ENCODE measurements at places on chromosomes 11 and 22.

GRCh38 chr11:74322667-74323066, 11.2 kb upstream of the P4HA3 start:
- no peak for DNase-seq

GRCh38 chr11:62552485-62553079, 6.0 kb upstream of the AHNAK start:
- no peak for DNase-seq

DNA sequence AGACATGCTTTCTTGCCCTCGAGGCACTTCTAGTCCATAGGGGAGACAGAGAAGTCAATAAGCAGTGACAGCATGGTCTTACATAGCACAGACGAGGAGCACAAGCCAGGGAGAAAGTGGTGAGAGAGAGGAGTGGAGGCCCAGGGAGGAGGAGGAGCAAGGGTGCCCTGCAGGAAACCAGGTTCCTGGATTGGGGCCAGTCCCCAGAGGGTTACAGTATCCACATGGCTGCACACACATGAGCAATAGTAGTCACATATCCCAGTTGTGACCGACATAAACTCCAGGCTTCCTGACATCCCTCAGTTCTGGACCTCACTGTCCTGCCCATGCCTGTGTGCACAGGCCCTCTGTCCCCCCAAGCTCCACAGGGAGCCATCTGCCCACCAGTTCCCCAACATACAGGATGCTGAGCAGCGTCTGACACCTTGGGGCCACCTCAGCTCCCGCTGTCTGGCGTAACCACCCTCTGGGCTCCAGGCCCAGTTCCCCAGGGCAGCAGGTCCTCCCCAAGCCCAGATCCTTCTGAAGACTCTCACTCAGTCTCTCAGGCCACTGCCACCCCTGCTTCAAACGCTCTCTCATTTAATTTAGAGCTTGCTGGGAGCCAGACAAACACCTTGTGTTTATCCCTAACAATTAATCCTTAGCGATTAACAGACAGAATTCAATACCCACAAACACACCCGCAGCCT, 53.7 kb downstream of the DSCAML1 start:
- no peak for DNase-seq

DNA sequence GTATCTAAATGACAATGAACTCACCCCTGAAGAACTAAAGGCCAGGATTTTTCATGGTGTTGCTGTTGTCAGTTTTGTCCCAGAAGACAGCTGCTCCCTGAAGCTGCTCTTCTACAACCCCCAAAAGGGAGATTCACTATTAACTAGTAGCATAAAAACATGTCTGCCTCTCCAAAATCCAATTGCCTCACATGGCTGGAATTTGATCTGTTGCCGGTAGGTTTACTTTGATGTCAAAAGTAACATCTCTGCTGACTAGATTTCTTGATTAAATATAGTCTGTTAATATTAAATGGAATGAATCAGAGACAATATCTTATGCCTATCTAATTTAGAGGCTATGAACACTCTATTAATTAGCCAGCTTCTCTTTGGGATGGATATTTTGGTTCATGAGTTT, 425.4 kb downstream of the ETS1 start:
- DNase-seq: no peak

DNA sequence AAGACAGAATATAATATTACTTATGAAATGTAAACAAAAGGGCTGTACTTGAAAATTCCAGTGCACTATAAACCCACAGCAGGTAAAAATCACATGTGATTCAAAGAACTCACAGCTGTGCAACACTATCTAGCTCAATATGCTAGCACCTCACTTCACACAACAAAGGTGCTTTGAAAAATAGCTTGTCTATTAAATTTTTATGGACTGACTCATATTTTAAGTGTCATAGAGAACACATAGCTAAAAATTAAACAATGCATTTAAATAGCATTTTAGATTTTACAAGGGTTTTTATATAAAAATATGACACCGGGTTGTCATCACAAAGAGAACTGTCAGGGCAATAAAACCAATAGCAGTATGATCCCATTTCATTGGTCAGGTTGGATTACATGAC, 1390.5 kb upstream of the TENM4 start:
- no peak for DNase-seq

- no peak for DNase-seq
Measured at GRCh38 chr11:62605902-62606301, 4.2 kb upstream of the MTA2 start.

- DNase-seq: no peak
Measured at GRCh38 chr11:114049050-114049449, 10.5 kb upstream of the ZBTB16 start.

DNA sequence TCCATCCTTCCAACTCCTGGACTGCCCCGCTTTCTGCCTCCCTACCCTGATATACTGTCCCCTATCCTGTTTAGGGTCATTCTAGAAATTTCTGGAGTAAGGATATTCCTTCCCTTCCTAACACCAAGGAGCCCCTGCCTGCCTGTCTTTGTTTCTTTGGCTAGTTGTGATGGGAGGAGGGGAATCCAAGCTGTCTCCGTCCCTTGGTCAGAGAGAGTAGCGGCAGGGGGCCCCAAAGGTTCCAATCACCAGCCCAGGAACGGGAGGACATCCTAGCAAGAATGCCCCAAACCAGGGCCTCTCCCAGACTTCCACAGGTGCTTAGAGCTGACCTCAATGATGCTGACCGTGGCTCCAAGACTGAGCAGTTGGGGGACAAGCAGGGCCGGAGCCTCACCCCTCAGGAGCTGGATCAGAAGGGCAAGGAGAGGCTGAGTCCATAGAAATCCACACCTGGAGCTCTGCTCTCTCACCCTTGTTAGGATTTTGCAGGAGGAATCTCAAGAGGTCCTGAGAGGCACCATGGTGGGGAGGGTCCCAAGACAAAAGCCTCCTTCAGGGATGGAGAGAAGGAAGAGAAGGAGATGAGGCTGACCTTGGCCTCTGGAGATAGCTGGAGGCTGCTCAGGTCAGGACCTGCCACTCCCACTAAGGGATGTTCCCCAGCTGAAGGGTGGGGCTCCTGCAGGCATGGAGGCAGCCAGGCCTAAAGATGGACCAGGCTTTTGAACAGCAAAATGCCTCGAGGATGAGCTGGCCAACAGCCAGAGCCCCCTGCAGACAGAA, 13.6 kb downstream of the SLC22A12 start:
- DNase-seq: no peak

DNA sequence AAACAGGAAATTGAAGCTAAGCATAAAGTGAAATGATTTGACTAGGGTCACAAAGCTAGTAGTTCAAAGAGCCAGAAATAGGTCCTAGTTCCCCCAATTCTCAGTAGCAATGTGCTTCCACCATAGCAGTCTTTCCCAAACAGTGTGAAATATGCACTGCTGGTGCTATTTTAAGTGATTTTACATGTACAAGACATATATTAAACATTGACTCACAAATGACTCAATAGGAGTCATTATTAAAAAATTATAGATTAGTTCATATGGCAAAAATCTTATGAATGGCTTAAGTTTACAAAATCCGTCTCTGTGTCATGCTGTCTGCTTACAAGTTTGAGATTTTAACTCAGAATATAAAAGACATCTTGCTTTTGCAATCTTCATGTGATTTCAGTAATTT, 21.4 kb downstream of the KIF18A start:
- no peak for DNase-seq

GRCh38 chr22:43550672-43551071, 138.9 kb downstream of the MPPED1 start:
- no peak for DNase-seq

GRCh38 chr11:75236062-75236461, 4.5 kb upstream of the TPBGL start:
- no peak for DNase-seq

- no peak for DNase-seq
Measured at GRCh38 chr22:16824716-16825687, at the start of gene XKR3. TSS of gene XKR3 (minus strand) at chr22:16825411. CDS start at chr22:16808073, 17,338 bp downstream.

DNA sequence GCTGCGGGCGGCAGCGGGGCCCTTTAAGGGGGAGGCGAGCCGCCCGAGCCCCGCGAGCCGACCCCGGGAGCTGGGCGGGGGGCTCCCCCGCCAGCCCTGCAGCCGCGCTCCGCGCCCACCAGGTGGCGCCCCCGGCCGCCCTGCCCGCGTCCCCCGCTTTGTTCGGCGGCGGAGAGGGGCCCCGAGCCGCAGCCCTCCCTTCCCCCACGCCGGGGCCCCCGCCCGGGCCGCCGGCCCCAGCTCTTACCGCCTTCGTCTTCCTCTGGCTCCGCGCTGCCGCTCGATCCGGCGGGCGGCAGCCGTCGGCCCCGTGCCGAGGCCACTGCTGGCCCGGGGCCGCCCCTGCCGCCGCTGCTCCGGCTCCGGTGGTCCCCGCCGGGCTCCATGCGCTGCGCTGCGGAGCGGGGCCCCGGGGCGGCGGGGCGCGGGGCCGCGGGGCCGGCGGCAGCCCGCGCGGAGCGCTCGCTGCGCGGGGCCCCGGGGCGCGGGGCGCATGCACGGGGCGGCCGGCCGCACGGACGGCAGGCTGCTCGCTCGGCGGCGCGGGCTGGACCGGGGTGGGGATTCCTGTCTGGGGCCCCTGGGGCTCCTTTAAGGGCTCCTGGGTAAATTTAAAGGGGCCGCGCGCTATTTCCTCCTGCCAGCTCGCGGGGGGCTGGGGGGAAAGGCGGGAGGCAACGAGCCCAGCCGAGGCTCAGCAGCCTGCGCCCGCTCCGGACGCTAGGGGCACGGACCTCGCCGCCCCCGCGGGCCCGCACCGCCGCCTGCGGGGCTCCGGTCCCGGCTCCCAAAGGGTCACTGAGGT, at the start of gene ZFTA:
Gene ZFTA (minus strand): TSS at position 539 of the 805 bp plus-strand sequence. CDS start 153 bp downstream, at position 386.
- peak; percentile 52 for DNase-seq

DNA sequence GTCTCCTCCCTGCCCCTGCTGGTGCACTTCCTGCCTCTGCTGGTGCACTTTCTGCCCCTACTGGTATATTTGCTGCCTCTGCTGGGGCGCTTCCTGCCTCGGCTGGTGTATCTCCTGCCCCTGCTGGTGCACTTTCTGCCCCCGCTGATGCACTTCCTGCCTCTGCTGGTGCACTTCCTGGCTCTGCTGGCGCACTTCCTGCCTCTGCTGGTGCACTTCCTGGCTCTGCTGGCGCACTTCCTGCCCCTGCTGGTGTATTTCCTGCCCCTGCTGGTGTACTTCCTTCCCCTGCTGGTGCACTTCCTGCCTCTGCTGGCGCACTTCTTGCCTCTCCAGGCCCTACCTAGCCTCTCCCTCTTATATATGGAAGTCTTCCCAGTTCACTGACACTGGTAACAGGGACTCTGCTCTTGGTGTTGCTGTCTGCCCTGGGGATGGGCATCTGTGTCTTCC, 10.1 kb downstream of the MTFP1 start:
- DNase-seq: no peak

DNA sequence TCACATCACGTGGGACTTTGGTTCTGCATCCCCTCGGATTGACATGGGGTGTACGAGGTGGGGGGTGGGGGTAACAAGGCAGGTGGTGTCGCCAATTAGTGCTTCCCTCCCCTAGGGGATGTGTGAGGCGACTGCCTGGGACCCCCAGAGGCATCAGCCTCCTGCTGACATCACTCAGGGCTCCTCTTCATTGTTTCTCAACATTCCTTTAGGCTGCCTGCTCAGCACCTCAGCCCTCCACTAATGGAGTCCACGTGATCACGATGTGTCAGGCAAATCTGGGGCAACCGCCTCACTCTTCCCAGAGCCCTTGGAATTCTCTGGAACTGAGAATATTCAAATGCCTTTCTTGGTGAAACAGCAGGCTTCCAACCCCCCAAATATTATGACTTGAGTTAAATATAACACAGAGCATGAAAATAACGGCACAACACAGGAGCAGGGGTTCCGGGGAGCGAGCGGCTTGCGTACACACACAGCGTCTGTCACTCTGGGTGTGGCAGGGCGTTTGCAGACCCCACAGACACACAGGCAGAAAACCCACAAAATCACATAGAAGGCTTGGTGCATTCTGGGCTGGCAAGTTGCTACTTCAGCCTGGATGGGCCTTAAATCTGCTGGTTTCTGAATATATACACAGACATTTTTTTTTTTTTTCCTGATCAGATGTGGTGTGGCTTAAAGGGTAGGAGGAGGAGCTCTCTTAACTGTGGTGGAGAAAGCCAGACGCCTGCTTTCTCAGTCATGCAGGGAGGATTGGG, 170.1 kb upstream of the CADM1 start:
- DNase-seq: no peak

GRCh38 chr22:50711446-50712340, 26.3 kb upstream of the ACR start:
- DNase-seq: no peak

DNA sequence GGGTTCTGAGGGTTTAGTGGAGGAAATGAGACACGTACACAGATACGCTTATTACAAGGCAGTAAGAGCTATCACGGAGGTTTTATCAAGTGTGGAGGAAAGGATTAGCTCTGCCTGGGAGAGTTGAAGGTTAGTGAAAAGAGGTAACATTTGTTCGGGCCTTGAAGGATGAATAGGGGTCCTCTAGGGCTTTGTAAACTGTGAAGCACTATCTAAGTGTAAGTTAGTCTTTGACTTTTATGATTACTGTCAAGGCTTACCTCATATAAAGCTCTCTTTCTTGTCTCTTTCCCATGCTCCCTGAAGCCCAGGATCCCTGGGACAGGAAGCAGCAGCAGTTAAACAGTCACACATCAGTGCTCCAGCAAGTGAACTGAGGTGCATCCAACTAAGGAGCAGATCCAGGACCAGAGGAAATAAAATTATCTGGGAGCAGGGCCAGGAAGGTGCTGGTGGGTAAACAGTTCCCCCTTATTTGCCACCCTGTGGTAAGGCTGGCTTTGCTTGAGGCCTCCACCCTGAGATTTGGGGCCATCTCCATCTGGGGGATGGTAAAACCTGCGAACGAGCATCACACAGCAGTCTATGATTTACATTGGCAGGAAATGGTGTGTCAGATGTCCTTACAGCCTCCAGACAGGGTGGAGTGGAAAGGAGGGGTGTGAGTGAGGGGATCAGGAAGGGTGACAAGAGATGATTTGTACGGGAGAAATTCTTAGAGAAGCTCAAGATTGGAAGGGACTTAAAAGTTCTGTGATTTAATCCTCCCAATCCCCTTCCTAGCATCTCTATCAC, 27.2 kb downstream of the GVQW3 start:
- no peak for DNase-seq

DNA sequence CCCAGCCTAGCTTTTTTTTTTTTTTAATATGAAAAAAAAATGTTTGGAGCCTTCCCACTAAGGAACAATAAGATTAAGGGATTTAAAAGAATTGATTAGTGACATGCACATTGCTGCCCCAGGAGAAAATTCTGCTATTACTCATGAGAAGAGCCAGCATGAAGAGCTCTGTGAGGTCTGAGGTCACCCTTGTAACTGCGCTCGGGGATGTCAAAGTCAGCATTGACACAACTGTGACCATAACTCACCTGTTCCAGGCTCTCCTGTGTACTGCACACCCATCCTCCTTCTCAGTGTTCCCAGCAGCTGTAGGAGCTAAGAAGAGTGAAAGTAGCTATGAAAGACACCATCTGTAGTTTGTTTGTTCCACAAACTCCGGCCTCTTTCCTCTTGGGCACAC, 109.8 kb upstream of the FGF3 start:
- DNase-seq: no peak

- DNase-seq: no peak
Measured at GRCh38 chr11:16799221-16799620, 60.8 kb downstream of the C11orf58 start.

All from NCI-H1436 (cell line).